ENCODE measurements at places on chromosomes 2 and 18.

- no peak for DNase-seq
Measured at GRCh38 chr2:99365661-99366060, 28.5 kb downstream of the EIF5B start.

GRCh38 chr2:68464651-68465050, 2.4 kb downstream of the FBXO48 start:
- DNase-seq, result no peak

GRCh38 chr2:192443831-192444230, 249.1 kb upstream of the TMEFF2 start:
- DNase-seq, result no peak

DNA sequence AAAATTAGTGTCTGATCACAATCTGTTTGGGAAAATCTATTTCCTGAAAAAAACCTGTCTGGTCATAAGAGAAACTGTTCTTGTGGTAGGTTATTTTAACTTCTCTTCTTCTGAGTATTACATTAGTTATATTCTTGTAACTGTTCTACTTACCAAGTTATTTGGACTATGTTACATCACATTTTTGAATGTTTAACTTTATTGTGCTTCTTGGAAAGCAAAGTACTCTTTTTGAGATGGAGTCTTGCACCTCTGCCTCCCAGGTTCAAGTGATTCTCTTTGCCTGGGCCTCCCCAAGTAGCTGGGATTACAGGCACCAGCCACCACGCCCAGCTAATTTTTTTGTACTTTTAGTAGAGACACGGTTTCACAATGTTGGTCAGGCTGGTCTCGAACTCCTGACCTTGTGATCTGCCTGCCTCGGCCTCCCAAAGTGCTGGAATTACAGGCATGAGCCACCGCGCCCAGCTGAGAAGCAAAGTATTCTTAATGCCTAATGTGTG, 39.4 kb downstream of the AFTPH start:
- DNase-seq, result no peak

- DNase-seq, result no peak
Measured at GRCh38 chr18:27017901-27018500, 152.5 kb upstream of the AQP4 start.

GRCh38 chr2:220891405-220891804, 680.7 kb downstream of the EPHA4 start:
- DNase-seq, result no peak

DNA sequence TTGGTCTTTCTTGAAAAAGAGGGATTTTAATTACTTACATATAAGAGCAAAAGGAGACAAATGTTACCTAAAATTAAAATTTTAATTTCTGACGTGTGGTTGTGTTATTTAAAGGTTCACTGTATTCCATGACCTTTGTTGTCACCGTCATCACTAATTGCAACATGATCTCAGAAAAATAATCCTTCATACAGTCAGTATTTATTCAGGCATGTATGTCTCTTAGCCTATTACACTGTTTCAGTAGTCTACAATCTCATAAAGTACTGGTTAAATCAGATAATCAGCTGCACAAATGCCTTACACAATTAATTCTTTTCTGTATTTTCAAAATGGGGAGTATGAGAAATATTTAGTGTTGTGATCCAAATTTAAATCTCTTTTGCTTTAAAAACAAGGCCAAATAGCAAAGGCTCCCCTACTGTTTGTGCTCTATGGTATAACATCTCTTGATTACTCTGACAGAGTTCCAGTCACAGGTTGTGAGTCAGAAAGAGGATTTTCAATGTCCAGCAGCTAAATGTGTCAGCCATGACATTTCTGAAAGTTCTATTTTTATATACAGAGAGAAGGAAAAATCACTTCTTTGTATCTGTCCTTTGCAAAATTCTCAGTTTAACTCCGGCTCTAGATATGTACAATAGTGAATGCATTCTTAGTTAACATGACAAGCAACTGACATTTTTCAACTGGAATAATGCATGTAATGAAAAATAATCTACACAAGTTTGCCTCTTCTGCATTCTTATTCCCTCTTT, 184.0 kb downstream of the FIGN start:
- no peak for DNase-seq

- DNase-seq, result no peak
Measured at GRCh38 chr2:105595536-105595935, 149.2 kb upstream of the NCK2 start.

GRCh38 chr2:171836146-171836910, 57.7 kb downstream of the SLC25A12 start:
- DNase-seq, result no peak

GRCh38 chr2:68256093-68256450, 3.7 kb upstream of the PPP3R1 start:
- DNase-seq, result no peak
